ENCODE measurements at places on chromosomes 2 and 18.

- no peak for DNase-seq
These were observed 174.9 kb upstream of the SMAD2 start for GRCh38 chr18:48105317-48105716.

DNA sequence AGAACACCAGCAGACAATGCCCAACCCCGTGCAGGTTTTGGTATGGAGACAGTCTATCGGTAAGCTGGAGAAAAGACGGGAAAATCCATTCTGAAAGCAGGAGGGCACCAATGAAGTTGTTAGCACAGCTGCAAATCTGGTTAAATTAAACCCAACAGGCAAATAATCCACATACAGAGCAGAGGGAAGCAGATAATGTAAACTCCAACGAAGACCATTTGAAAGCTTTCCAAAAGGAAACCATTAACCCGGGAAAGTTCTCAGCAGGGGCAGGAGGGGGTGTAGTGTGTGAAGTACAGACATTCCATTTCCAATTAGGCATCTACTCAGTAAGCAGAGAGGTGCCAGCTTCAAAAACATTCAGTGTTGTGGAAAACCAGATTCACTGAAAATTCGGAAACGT lies 10.3 kb downstream of the EDAR start:
- no peak for DNase-seq

- DNase-seq: no peak
These were observed 3.5 kb downstream of the SNTG2 start for GRCh38 chr2:953975-954686.

- peak; percentile 81 for DNase-seq
These were observed 2.1 kb downstream of the ARID5A start for GRCh38 chr2:96538487-96539214.

- DNase-seq: no peak
These were observed 24.9 kb downstream of the MYO7B start for GRCh38 chr2:127560201-127560930.

DNA sequence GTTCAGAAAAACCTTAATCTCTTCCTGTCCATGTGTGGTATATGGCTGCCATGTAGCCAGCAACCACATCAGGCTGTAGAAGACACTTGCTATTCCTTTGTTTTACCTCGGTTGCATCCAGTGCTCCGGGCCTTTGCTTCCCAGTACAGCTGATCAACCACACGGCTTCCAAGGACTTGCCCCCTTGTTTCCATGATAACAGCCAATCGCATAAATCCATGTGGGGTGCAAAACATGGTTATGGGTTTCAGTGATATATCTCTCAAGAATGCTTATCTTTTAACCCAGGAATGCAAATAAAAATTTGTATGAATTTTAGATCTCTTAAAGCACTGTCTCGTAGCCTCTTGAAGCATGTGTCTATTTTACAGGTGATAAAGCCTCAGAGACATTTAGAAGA lies 118.3 kb downstream of the MGAT5 start:
- DNase-seq: no peak

DNA sequence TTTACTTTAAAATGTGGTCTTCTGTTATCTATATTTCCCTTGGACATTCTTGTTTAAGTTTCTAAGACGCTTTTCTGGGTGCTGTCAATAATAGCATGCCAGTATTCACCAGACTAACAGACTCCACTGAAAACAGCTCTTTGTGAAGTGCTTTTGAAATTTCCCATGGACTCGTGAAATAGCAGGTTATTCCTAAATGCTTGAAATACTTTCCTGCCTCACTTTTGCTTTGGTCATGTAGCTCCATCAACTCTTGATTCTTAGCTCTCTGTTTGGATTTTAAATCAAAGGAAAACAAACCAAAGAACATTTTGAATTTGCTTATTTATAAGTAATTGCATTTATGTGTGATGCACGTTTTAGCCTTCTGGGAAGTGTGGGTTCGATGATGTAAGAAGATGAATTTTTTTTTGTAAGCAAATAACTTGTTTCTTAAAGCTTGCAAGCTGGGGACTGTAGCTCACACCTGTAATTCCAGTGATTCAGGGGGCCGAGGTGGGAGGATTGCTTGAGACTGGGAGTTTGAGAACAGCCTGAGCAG lies 147.8 kb downstream of the WDSUB1 start:
- no peak for DNase-seq

- no peak for DNase-seq
These were observed 1407.0 kb upstream of the CELF4 start for GRCh38 chr18:38972571-38972970.

DNA sequence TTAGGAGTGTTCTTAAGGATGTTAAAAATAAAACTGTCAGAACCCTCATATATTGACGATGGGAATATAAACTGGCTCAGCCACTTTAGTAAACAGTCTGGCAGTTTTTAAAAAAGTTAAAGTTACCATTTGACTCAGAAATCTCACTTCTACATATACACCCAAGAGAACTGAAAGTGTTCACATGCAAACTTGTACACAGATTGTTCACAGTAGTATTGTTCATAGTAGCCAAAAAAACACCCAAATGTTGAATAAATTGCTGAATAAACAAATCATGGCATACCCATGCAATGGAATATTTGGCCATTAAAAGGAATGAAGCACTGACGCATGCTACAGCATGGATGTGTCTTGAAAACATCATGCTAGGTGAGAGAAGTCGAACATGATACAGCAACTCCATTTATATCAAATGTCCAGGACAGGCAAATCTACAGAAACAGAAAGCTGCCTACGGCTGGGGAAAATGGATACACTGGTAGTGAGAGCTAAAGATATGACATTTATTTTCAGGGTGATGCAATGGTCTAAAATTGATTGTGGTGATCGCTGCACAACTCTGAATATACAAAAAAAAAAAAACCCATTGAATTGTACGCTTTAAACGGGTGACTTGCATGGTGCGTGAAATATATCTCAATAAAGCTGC lies 10.1 kb downstream of the RPL31 start:
- no peak for DNase-seq

DNA sequence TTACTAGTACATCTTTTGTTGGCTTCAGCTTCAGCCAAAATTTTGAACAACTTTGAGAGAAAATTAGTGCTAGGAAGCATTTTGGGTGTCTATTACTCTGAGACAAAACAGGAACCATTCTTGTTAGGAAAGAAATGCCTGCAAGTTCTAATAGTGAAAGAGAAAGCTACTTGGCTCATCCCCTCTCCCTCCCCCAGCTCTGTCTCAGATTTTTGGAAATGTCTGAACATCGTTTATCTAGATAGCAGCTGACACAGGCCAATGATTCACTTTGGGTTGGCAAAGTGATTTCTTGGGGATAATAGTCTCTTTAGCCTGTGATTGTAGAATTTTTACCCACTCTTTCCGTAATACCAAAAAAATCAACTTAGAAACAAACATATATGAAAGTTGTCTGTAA lies 42.3 kb upstream of the PTPRM start:
- DNase-seq: no peak

DNA sequence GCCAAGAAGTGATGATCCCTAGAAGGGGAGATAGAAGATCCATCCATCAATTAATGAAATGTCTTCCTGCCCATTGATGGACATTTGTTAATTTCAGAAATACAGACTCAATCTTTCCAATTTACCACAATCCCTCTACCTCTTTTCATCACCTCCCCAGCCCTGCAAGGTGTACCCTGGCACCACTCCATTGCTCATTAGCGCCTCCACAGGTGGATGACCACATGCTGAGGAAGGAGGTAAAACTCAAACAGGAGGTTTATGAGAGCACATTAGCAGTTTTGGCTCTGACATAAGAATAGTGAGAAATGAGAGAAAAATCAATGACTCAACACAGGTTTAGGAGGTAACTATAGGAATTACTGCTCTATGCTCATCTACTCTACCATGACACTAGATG lies 208.0 kb downstream of the C1D start:
- DNase-seq: no peak

DNA sequence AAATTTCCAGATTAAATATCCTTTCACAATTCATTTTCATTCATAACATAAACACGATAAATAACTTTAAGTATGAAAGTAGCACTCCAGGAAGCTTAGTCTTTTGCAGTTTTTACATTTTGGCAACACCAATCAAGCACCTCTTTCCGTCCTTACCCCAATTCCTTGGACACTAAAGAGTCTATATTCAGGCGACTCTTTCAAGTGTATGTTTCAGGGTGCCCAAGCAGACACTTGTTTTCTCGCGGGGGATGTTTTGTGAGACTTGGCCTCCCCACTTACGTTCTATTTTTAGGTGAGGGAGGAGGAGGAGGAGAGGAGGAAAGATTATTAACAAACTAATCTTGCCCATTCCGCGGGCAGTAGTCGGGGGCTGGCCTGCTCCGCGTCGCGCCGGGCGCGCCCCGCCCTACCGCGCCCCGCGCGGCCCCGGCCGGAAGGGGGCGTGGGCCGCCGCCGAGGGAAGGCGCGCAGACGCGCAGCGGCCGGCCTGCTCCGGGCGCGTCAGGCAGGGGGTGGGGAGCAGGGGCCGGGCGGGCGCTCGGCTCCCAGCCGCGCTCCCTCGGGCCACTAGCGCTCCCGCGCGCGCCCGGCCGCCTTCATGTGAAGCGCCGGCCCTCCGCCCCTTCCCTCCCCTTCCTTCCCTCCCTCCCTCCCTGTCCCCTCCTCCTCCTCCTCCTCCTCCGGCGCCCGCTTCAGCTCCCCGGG lies at the start of gene ITPRID2:
TSS of gene ITPRID2 (plus strand) at position 473 of the 708 bp plus-strand sequence. CDS start 337 bp downstream, outside the sequence.
- peak; percentile 9 for DNase-seq

DNA sequence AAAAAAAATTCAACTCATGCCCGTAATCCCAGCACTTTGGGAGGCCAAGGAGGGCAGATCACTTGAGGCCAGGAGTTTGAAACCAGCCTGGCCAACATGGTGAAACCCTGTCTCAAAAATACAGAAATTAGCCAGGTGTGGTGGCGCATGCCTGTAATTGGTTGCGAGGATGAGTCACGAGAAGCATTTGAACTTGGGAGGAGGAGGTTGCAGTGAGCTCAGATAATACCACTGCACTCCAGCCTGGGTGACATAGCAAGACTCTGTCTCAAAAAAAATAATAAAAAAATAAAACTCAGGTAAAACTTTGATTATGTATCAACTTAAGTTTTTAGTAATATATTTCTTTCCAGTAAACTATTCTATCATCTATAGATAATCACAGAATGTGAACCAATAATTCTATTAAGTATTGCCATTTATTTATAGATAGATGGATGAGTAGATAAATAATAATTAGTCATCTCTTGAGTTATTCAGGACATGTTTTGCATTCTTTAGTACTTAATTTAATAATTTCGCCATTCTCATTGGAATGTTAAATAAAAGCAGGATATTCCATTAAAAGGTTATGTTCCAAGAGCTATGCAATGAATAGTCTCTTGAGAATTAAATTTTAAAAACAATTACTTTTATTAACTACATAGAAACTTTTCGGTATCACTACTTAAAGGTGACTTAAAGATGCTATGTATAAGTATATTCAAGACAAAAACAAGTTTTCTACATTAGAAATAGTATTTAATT lies 48.7 kb downstream of the WDPCP start:
- DNase-seq: no peak

DNA sequence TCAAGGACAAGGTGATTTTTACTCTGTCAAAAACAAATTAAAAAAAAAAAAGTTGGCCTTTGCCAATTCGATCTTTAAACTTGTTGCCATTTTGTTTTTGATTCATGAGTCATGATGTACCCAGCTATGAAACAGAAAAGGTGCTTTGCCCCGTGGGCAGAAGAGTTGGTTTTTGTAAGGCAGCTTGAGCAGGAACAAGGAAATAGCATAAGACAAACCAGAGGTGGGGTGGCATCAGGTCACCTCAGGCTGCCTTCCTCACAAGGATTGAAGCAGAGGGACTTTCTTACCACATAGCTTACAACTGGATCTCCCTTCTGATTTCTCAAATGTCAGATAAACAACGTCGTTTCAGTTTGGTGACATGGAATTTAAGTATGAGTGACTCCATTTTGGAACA lies 123.8 kb downstream of the ARL4C start:
- DNase-seq: no peak

DNA sequence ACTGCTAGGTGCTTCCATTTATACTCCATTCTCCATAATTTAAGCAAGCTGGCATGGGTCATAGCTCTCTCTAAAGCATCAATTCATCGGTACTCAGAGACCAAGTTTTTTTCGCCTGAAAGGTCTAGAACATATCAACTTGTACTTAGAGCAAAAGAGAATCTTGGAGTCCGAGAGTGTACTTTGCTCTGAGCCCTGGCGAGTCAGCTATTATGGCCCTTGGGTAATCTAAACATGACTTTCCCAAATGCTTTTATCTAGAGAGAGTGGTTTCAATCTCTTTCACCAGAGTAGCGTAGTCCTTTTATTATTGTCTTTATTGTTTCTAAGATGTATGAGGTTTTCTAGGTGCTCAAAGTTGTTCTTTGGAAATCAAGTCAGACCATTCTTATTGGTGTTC lies 34.4 kb downstream of the MAIP1 start:
- no peak for DNase-seq

- no peak for DNase-seq
These were observed 916 bp downstream of the TNFRSF11A start for GRCh38 chr18:62325806-62326645.

GRCh38 chr18:39494211-39494896 lies 1928.8 kb upstream of the CELF4 start:
- no peak for DNase-seq

DNA sequence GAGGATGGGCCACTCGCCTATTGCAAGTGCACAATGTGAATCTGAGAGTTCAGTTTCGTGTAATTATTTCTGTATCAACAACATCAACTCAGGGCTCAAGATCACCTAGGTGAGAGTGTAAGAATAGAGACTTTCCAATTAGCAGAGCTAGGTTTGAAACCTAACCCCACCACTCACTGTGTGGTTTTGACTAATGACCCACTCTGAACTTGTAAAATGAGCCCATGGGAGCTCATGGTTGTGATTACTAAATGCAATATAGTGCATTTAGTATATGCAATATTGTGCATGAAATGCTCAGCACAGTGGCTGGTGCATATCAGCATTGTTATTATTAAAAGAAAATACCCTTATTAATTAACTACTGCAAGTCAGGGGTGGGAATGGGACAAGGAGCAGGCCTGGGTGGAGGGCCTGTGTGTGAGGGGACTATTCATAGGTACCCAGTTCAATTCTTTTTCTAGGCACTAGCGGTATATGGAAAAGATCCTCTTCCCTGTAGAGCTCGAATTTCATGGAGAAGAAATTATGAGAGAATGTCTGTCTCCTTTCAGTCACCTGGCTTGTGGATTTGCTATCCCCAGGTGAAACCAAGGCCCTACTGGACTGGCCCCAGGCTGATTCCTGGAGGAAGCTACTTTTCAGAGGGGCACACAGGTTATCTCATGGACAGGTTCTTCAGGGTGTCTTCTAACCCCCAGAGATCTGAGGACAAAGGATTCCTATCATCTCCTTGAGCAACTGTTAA lies 169.5 kb downstream of the GFPT1 start:
- no peak for DNase-seq

- no peak for DNase-seq
These were observed 144.2 kb upstream of the PARD3B start for GRCh38 chr2:204401114-204401513.

GRCh38 chr2:68800027-68800401 lies 65.4 kb downstream of the ARHGAP25 start:
- DNase-seq: no peak

- DNase-seq: no peak
These were observed 150.1 kb downstream of the PTRHD1 start for GRCh38 chr2:24643051-24643450.

GRCh38 chr2:140354544-140354943 lies 1574.4 kb upstream of the NXPH2 start:
- DNase-seq: no peak

- no peak for DNase-seq
These were observed 421.1 kb upstream of the RAB12 start for GRCh38 chr18:8188184-8188583.

GRCh38 chr2:19301706-19302105 lies 56.7 kb downstream of the OSR1 start:
- DNase-seq: no peak
